ENCODE measurements at places on chromosomes 2 and 18. TPM values are rescaled to one million over a fixed set of nuclear protein-coding genes. Genes with fewer than 3 reads are reported as not detected.

GRCh38 chr18:59706499-59706898 is 9.3 kb upstream of the CCBE1 start:
- DNase-seq, result no peak

DNA sequence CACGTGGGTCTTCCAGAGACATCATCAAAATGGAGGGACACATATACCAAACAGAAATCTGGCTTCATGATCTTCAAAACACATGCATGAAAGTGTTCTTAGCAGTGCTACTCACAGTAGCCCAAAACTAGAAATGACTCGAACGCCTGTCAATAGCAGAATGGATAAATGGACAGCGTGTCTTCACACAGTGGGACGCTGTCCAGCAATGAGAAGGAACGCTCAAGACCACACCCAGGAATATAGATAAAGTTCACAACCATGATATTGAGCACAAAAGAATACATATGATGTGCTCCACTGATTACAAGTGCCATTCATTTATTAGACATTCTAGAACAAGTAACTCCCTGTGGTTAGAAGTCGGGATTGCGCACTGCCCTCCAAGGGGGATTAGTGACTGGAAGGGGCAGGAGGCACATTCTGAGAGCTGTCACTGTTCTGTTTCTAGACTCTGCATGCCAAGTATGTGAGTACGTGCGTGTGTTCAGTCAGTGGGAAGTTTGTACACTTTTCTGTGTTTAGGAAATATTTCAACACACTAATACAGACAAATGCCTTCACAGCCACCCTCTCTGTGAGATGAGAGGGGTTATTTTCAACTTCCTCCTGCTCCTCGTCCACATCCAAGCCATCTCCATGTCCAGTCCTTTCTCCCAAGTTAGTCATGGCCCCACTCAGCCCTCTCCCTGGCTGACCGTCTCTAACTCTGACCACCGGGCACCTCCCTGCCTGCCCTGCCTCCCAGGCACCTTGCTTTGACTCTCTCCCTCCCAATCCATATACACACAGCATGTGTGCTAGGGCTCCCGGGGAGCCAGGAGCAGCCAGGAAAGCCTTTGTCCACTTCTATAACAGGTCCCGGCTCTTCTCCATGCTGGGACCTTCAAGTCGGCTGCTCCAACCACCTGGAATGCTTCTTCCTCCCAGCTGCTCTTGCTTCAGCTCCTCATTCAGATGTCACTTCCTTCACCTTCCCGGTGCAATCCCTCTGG is 26.9 kb upstream of the TNS1 start:
- DNase-seq, result no peak

GRCh38 chr18:48294899-48295585 is 114.1 kb downstream of the ZBTB7C start:
- no peak for DNase-seq

REG3G gene
- total RNA-seq, result 0.28 TPM

ANXA4 gene
- total RNA-seq, result 9.6 TPM
